Sciatic nerve (tissue), 2 donors: ENCODE measurements at places on chromosomes 1 and 21. TPM values are rescaled to one million over a fixed set of nuclear protein-coding genes. Genes with fewer than 3 reads are reported as not detected.

SLC2A5 gene
- total RNA-seq = 9.4 TPM

LEMD1 gene
- total RNA-seq = not detected

FLG2 gene
- total RNA-seq = not detected

PRKAA2 gene
- 13.3 TPM for total RNA-seq

FNBP1L gene
- 25.5 TPM for total RNA-seq

MYOG gene
- total RNA-seq = not detected

CAMK2N1 gene
- total RNA-seq = 8.2 TPM

- no peak for DNase-seq
These were observed 19.7 kb upstream of the HYI start for GRCh38 chr1:43473463-43473862.

GRCh38 chr1:64098846-64099582 lies 104.4 kb upstream of the UBE2U start:
- DNase-seq = no peak

DNA sequence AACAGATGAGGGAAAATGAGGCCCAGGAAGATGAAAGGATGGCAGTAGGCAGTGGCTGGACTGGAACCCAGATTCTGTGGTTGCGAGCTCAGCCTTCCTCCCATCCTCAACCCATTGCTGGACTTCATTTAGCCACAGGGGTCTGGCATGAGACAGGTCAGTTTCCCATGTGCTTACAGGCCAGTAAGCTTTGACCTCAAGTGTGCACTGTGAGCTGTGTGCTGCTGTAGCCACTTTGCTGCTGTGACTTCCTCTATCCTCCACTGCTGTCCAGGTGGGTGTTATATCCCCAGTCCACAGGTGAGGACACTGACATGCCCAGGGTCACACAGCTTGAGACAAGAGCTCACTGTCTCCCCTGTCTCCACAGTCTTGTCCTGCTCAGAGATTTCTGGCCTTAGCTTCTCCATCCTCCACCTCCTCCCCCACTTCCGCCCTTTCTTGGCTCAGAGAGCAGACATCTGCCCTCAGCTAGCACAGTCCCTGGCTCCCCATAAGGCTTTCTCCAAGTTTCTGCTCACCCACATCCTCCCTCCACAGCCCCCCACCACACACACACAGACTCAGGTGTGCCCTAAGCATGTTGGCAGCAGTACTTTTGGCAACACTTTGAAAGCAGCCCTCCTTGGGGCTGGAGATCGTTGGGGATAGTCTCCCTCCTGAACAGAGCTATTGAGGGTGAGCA lies 7.3 kb downstream of the IGSF21 start:
- no peak for DNase-seq

- DNase-seq = no peak
These were observed 180.0 kb downstream of the KAZN start for GRCh38 chr1:14778541-14778897.

GRCh38 chr21:14863745-14864210 lies 201.0 kb downstream of the NRIP1 start:
- DNase-seq = no peak

DNA sequence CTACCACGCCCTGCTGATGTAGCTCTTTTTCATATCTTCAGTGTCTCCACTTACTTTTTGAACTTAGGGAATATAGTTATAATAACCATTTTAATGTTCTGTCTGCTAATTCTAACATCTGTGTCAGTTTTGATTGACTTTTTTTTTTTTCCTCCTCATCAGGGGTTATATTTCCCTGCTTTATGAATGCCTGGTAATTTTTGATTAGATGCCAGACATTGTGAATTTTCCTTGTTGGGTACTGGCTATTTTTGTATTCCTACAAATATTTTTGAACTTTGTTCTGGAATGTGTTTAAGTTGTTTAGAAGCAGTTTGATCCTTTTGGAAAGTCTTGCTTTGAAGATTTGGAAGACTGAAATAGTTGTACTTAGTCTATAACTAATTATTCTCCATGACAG lies 82.1 kb downstream of the ROR1 start:
- no peak for DNase-seq

GRCh38 chr1:237877631-237878030 lies 13.1 kb downstream of the ZP4 start:
- no peak for DNase-seq

- no peak for DNase-seq
These were observed 95.1 kb upstream of the BCAR3 start for GRCh38 chr1:93776728-93777127.

- no peak for DNase-seq
These were observed 96.1 kb downstream of the TRABD2B start for GRCh38 chr1:47901001-47901575.

GRCh38 chr1:82462366-82462765 lies 661.6 kb downstream of the ADGRL2 start:
- no peak for DNase-seq

DNA sequence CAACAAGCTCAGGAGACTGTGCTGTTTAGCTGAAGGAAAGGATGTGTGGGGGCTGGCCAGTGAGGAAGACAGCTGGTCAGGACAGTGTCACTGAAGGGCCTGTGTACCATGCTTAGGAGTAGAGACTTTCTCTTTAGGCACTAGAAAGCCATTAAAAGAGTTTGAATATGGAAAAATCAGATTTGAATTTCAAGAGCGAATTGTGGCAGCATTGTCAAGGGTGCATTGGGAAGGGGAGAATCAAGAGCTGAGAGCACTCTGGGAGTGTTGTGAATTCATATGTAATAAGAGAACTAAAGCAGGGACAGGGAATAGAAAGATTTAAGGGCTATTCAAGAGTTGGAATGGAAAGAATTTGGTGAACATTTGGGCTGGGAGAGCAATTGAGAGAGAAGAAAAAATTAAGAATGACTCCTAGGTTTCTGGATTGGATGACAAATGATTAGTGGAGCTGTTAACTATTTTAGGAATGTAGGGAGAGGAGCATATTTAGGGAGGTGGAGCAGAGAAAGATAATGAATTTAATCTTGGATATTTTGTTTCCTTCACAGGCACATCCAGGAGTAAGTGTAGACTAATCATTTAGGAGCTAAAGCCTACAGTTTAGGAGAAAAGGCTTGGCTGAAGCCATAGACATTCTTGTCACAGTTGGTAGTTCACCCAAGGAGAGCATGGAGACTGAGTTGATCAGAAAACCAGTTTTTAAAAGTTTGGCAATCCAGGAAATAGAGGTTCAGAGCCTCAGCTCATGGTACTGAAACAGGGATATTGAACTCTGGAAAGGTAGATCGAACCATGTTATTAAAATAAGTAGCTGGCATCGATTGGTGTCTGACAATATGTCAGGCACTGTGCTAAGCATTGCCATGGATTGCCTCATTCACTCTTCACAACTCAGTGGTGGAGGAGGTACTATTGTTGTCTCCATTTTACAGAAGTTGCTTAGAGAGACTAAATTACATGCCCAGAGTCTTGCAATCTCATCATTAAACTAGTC lies 23.1 kb upstream of the TOR3A start:
- DNase-seq = no peak

GRCh38 chr1:156524481-156524869 lies 23.9 kb upstream of the MEF2D start:
- DNase-seq = no peak

DNA sequence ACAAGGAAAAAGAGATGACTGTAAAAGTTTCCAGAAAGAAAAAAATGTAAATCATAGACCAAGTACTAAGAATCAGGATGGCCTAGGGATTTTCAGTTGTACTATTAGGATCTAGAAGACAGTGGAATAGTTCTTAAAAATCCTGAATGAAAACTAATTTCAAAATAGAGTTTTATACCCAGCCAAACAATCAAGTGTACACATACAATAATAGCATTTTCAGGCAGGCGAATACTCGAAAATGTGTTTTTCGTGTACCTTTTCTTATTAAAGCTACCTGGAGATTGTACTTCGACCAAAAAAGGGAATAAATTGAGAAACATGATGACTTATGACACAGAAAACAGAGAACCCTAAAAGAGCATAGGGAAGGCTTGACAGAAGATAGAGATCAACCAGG lies 118.6 kb downstream of the SDCCAG8 start:
- DNase-seq = no peak

- peak; percentile 60 for DNase-seq
These were observed 855 bp upstream of the IVNS1ABP start for GRCh38 chr1:185317886-185318310.

GRCh38 chr1:76705560-76705959 lies 161.7 kb upstream of the ST6GALNAC5 start:
- no peak for DNase-seq

- no peak for DNase-seq
These were observed 46.4 kb downstream of the ELF3 start for GRCh38 chr1:202056644-202057334.

GRCh38 chr1:166122873-166123466 lies 43.8 kb downstream of the FAM78B start:
- DNase-seq = no peak

DNA sequence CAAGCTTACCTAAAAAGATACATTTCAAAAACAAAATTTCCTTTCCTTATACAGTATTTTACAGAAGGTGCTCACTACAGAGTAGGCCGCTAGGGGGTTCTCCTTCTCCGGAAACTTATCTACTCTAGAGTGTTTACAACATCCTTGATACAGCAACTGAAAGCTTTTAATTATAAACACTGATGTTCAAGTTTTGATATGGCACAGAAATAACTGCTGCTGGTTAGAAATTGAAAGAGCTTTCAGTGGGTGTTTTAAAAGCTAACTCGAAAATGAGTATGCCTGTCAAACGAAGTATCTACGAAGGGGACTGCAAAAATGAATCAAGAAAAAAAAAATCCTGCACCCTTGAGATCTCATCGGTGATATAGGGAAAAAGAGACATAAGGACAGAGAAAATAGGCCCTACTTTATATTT lies 1.0 kb downstream of the YOD1 start:
- DNase-seq = no peak

GRCh38 chr1:203627851-203628200 lies 1.2 kb downstream of the ATP2B4 start:
- no peak for DNase-seq

DNA sequence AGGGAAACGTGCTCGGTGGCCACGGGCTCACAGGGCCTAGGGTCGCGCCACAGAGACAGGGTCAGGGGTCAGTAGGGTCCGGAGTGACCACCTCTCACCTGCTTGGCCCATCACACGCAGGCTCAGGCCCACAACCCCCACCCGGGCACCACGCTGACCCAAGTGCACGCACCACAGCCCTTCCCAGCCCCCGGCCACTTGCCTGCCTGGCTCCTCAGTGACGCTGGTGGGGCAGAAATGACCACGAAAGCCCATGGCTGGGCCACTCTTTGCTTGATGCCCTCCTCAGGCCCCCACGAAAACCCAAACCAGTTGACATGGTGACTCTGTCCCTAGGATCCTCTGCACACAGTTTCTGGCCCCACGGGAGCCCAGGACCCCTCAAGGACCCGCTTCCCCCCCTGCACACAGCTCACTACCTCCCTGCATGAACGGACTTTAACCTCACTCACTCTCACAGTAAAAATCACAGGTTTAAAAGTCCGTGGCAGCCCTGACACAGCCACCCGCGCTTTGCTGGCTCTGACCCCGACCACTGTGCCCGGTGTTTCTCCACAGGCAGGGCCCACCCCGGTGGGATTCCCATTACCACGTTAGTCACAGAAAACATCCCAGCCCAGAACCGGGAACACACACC lies 20.7 kb downstream of the NADK start:
- no peak for DNase-seq

GRCh38 chr1:198879711-198880306 lies 241.0 kb downstream of the PTPRC start:
- no peak for DNase-seq

GRCh38 chr1:183739741-183740271 lies 65.1 kb upstream of the RGL1 start:
- no peak for DNase-seq

DNA sequence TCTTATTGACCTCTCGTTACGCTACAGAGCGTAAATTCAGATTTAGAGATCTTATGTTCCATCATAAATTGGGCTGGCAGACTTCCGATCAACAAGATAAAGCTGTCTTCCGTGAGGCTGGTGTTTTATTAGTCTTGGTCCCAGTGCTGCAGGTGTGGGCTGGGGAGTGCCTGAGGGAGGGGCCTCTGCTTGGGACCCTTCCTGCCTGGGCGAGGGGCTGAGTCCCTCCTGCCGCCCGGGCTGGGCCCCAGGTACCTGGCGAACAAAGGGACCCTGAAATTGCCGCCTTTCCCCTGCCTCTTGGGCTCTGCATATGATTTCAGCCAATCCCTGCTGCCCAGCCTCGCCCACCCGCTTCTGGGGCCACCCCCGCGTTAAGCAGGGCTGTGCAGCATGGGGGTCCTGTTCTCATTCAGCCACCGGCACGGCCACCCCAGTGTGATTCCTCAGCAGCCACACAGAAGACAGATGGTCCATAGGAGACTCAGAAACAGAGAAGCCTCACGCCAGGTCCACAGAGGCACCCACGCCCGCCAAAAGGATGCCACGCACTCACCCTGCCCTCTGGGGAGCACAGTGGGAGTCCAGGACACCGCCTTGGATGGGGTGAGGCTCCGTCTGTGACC lies 6.1 kb upstream of the SAMD11 start:
- no peak for DNase-seq

- DNase-seq = no peak
These were observed 90.5 kb downstream of the PIK3R3 start for GRCh38 chr1:46041974-46042373.

DNA sequence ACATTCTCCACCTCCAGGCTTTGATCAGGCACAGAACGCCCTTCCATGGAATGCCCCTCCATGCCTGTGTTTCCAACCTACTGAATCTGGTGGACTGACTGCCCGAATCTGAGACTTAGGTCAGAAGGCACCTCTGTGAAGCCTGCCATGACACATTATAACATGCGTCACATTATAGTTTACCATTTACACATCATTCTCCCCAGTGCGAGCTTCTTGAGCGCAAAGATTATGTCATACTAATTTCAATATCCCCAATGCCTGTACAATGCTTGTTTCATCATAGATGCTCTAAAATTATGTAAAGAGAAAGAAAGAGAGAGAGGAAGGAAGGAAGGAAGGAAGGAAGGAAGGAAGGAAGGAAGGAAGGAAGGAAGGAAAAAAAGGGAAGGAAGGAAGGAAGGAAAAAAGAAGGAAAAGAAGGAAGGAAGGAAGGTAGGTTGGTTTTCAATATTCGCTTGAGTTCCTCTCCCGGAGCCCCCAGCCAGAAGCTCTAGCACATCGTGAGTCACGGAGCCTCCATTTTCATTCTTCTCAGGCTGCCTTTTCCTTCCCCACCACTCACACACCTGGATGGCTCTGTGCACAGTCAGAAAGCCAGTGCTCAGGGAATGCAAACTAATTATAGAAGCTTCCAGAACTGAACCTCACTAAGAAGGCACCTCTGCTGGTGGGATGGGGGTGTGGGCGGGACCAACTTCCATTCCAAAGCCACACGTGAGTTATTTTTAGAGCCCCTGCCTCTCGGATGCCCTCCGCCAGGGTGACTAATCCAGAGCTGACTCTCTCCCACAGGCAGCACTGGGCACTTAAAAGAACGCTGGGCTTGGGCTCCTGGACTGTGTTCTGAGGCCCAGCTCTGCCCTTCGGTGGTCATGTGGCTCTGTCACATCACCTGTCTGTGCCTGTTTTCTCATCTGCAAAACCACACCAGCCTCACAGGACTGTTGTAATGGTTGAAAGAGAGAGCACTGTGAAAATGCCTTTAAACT lies 27.4 kb downstream of the LAMB3 start:
- no peak for DNase-seq
